Left ventricle myocardium inferior (tissue), 1 donor: ENCODE measurements at places on chromosomes 5 and 9. TPM values are rescaled to one million over a fixed set of nuclear protein-coding genes. Genes with fewer than 3 reads are reported as not detected.

GRCh38 chr9:75071530-75072122 lies 16.3 kb downstream of the NMRK1 start:
- no peak for DNase-seq

DNA sequence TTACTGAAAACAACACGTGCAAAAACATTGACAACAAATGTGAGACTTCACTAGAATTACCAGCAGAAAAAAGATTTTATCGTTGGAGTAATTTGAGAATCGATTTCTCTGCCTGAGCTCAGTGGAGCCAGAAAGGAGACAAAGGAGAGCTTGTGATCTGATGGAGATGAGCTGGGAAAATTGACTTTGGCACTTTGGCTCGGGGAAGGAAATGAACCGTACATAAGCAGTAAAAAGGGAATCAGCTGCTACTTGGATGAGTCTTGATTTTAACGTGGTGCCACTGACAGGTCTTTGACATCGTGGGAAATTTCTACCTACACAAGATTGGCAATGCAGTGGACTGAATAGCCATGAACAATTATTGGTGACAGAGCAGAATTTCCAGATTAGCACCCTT lies 244.7 kb upstream of the RPS23 start:
- DNase-seq, result no peak

- no peak for DNase-seq
Observed at GRCh38 chr5:122126756-122127321, 2.5 kb upstream of the ZNF474 start.

DNA sequence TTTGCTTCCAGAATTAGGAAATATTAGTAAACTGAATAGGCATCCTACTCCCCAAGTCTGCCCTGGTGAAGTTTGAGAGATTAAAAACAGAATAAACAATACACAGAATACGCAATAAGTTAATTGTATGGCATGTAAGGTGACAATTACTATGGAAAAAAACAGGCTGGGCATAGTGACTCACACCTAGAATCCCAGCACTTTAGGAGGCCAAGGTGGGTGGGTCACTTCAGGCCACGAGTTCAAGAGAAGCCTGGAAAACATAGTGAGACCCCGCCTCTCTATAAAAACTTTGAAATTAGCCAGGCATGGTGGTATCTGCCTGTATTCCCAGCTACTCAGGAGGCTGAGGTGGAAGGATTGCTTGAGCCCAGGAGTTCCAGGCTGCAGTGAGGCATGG lies 64.2 kb upstream of the SUSD1 start:
- DNase-seq, result no peak

DNA sequence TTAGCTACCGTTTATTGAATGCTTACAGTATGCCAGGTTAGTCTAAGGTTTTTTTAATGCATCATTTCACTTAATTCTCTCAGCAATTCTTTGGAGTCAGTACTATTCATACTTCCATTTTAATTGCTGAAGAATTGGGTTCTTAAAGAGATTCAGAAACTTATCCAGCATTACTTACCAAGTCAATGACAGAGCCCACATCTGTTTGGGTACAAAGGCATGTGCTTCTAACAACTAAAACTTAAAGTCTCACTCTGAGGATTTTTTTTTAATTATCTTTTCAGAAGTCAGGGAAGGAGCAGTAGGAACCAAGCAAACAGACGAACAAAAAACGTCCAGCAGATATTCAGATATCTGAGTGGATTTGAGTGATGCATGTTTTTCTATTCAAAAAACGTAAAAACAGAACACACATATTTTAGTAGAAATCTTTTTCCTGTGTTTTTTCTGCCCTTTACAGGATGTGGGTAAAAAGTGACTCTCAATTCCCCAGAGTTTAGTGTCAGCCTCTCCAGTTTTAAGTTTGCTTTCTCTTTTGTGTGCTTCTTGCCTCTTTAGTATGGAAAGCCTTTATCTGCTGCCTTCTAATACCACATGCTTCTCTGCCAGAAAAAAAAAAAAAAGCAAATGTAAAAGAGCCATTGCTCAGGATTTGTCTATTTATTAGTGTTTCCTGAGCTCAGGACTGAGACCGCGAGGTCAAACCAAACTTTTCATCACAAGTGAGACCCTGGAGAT lies 118.0 kb downstream of the PRKACG start:
- no peak for DNase-seq

- no peak for DNase-seq
Observed at GRCh38 chr9:136741883-136742571, 713 bp downstream of the LCN10 start.

DNA sequence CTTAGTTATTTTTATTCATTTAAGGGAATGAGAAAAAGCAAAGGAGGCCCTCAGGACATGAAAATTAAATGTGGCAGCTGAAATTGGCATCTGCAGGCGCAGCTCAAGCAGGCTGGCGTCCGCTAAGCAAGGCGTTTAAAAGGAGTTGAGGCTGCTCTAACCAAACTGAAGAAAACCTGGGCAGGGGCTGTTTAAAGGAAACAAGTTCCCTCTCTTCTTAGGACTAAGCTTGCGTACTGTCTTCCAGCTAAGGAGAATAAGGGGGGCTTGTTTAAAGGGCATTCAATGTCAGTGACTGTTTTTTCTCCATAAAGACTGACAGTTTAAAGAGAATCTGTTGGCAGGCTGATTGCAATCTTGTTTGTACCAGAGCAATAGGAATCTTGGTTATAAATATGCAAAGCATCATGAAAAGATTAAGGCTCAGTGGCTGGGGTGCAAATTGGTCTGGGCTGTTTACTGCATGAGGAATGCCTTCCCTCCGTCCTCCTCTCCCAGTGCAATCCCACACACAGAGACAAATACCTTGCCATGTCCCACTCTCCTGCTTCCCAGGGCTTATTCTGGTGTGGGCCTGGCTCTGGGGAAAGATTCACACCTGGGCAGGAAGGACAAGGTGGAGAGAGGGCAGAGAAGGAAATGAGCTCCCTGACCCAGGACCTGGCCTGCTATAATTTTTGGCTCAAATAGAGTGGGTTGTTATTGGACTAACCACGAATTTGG lies 85.9 kb upstream of the LIFR start:
- DNase-seq, result no peak

- peak; percentile 67 for DNase-seq
Observed at GRCh38 chr5:177429248-177430040, 3.0 kb downstream of the GRK6 start.

DNA sequence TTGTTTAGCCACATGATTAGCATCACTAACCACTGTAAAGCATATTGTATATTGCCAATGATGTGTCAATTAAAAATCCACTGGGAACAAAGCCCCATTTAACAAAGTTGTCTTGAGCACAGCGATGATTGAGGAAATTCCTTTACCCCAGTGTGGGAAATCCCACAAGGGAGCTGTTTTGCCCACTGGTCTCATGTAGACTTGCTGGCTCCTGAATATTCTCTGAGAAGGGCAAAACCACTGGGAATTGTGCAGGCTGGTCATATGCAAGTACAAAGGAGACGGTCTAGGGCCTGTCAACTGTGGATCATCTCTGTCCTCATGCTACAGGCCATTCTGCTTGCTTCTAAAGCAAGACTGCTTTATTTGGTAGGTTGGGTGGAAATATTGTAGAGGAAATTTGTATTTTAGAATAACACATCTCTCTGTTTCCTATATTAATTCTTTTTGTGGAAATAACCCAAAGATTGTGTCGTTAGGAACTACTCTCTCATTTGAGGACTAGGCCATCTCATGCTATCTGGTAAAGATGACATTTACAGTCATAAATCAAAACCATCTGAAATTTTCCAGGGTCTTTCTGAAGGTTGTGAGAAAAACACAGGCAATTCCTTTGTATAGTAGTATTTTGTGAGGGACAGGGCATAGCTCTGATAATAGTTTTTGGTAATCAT lies 60.2 kb downstream of the PARP8 start:
- DNase-seq, result no peak

- DNase-seq, result no peak
Observed at GRCh38 chr9:137169896-137170358, at the start of gene LRRC26. TSS of gene LRRC26 (minus strand) at chr9:137170051. CDS start at chr9:137169943, 108 bp downstream.

- DNase-seq, result no peak
Observed at GRCh38 chr5:34655354-34655991, 655 bp upstream of the RAI14 start.

GRCh38 chr9:109455861-109456260 lies 42.2 kb downstream of the PTPN3 start:
- DNase-seq, result no peak

- no peak for DNase-seq
Observed at GRCh38 chr5:116038817-116039216, 6.5 kb downstream of the ARL14EPL start.

GRCh38 chr9:135076143-135076875 lies 11.2 kb upstream of the OLFM1 start:
- DNase-seq, result no peak

GRCh38 chr9:33785914-33786313 lies 9.4 kb upstream of the PRSS3 start:
- DNase-seq, result no peak

DNA sequence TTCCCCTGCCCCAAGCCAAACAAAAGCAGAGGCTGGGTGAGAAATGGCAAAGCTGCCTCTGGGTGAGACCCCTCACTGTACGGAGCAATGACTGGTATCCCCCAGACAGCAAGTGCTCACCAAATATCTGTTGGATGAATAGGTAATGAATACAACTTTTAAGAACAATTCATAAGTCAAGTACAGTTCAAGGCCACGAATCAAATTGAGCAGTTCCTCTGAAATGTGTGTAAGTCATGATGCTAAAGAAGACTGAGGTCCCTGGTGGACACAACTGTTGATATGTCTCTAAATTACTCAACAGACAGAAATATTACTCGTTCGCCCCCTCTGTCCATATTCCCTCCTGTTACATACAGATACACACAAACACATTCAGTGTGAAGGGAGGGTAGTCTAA lies 160.7 kb downstream of the GLIS3 start:
- no peak for DNase-seq

DNA sequence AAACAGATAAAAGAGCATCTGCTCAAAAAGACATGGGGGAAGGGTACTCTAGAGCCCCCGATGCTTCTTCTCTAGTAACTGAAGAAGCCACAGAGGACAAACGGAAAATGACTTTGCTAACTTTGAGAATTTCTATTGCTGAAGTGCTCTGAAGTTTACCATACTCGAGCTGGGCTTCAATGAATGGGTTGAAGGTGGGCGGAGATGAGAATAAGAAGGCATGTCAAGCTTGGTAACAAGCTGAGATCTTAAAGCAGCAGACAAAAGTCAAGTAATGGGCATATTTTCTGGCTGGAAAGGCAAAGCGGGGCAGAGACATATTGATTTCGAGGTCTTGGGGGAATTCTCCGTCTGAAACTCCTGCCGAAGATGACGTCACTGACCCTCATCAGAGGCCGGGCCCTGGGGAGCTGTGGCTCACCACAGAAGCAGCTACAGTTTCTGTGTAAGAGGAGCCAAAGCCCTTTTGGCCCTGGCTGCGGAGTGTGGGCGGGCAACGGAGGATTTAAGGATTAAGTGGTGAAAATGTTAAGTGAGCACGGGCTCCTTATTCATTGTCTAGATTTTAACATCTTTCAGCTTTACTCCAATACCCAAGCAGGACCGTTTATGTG lies 115.8 kb upstream of the SLIT3 start:
- DNase-seq, result peak; percentile 75

DNA sequence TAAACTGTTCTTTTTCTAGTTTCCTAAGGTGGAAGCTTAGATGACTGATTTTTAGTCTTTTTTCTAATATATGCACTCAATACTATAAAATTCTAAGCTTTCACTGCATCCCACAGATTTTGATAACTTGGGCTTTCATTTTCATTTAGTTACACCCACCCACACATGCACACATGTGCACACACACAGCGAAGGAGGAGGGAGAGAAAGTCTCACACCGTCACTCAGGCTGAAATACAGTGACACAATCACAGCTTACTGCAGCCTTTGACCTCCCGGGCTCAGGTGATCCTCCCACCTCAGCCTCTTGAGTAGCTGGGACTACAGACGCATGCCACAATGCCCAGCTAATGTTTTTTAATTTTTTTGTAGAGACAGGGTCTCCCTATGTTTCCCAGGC lies 96.5 kb downstream of the SMIM23 start:
- no peak for DNase-seq

GRCh38 chr9:137464291-137464999 lies 5.3 kb upstream of the NSMF start:
- no peak for DNase-seq

GRCh38 chr5:148913985-148914431 lies 87.6 kb downstream of the ADRB2 start:
- DNase-seq, result no peak

GRCh38 chr9:120396931-120397330 lies 183.0 kb downstream of the CDK5RAP2 start:
- DNase-seq, result no peak

DNA sequence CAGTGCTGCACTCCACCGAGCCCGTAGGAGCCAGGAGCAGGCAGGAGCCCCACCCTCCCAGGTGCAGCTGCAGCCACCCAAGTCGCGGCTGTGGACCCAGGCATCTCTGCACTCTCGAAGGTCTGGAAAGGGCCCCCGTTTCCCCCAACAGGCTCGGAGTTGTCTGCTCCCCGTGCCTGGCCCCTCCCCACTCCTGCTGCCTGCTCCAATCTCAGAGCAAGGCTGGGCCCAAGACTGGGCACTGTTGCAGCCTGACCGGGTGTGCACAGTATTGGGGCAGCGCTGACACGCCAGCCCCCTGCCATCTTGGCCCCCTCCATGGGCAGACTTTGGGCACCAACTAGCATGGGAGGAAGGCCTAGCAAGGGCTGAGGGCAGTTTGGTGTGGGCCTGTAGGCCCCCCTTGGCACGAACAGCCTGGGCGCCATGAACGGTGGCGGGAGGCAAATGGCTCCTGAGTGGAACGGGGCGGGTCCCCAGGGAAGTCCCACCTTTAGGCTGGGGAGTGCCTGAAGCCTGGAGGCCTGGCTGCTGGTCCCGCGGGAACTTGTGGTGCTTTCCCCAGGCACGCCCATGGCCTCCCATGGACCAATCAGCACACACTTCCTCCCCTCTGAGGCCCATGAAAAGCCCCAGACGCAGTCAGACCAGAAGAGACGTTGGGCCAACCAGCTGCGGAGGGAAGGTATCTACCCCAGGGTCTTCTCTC lies 60.4 kb downstream of the PSAT1 start:
- DNase-seq, result no peak

DNA sequence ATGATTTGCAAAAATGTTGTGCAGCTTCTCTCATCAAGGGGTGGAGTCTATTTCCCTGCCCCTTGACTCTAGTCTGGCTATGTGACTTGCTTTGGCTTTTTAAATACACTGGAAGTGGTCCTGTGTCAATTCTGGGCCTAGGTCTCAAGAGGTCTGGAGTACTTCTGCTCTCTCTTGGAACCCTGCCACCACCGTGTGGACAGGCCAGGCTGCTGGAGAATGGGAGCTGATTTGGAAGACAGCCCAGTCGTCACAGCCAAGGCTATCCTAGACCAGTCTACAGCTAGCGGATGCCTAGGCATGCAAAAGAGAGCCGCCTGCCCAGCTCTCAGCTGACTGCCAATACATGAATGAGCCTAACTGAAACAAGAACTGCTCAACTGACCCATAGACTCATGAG lies 56.7 kb upstream of the CLINT1 start:
- DNase-seq, result peak; percentile 93

SHROOM1 gene
- total RNA-seq, result 4.9 TPM

ARHGEF39 gene
- total RNA-seq, result 0.27 TPM

CDKN2B gene
- total RNA-seq, result 0.82 TPM

TXNDC8 gene
- total RNA-seq, result not detected

RAI14 gene
- 6.7 TPM for total RNA-seq

MEIKIN gene
- total RNA-seq, result not detected

MIGA2 gene
- total RNA-seq, result 35.6 TPM

ENHO gene
- total RNA-seq, result not detected

PCDHGA10 gene
- 5.0 TPM for total RNA-seq

TAF11L5 gene
- total RNA-seq, result not detected

STOM gene
- total RNA-seq, result 165 TPM

GRIA1 gene
- 0.14 TPM for total RNA-seq

PCDHB13 gene
- total RNA-seq, result 2.5 TPM

PCDHGA6 gene
- 5.6 TPM for total RNA-seq

SPINK6 gene
- total RNA-seq, result not detected

ZNG1F gene
- total RNA-seq, result 1.9 TPM
